Muscle of leg (tissue), 16 donors: ENCODE measurements at places on chromosomes 7 and 10. TPM values are rescaled to one million over a fixed set of nuclear protein-coding genes. Genes with fewer than 3 reads are reported as not detected.

The CRTAC1 gene
- 1.3 TPM for polyA plus RNA-seq

The GIMAP4 gene
- polyA plus RNA-seq, result 21.1 TPM

The TAS2R5 gene
- 0.83 TPM for polyA plus RNA-seq

The ANK3 gene
- polyA plus RNA-seq, result 90.8 TPM

The TECTB gene
- polyA plus RNA-seq, result 0.05 TPM

The ASZ1 gene
- not detected for polyA plus RNA-seq

The PRR15 gene
- polyA plus RNA-seq, result 3.7 TPM

The WASHC2C gene
- polyA plus RNA-seq, result 24.0 TPM

The PNLIP gene
- 0.13 TPM for polyA plus RNA-seq

The CTTNBP2 gene
- 1.4 TPM for polyA plus RNA-seq

The OR6V1 gene
- polyA plus RNA-seq, result not detected

The SMKR1 gene
- polyA plus RNA-seq, result 0.33 TPM

The CFAP58 gene
- 0.42 TPM for polyA plus RNA-seq

The CCDC146 gene
- polyA plus RNA-seq, result 6.6 TPM

The UNCX gene
- not detected for polyA plus RNA-seq

The NPSR1 gene
- polyA plus RNA-seq, result 2.0 TPM

The OPN1SW gene
- 2.4 TPM for polyA plus RNA-seq

The GLI3 gene
- 16.8 TPM for polyA plus RNA-seq

The PLXDC2 gene
- 33.9 TPM for polyA plus RNA-seq

The NOS3 gene
- 5.0 TPM for polyA plus RNA-seq

The CYP2C9 gene
- polyA plus RNA-seq, result not detected

The CYP2C18 gene
- polyA plus RNA-seq, result not detected

The CPA4 gene
- polyA plus RNA-seq, result 1.3 TPM
